ENCODE measurements at places on chromosomes 12 and 14.

GRCh38 chr14:69153152-69153872, 393 bp upstream of the DCAF5 start:
- DNase-seq: peak; percentile 91

DNA sequence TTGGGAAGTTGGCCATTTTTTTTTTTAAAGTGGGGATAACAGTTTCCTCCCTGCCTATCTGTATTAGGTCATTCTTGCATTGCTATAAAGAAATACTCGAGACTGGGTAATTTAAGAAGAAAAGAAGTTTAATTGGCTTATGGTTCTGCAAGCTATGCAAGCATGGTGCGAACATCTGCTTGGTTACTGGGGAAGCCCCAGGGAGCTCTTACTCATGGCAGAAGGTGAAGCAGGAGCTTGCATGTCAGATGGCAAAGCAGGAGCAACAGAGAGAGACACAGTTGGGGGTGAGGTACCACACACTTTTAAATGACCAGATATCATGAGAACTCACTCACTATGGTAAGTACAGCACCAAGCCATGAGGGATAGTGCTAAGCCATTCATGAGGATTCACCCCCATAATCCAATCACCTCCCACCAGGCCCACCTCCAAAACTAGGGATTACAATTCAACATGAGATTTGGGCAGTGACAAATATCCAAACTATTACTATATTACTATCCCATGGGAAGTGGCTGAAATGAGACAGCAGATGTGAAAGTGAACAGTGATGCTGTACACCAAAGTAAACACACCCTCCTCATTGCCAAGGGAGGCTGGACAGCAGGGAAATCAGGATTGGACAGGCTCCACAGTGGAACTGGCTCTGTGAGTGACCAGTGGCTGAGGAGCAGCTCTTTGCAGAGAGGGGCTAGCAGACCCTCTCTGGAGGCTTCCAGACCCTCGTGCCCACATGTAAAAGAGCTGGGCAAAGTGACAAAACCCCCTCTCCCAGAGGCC, 40.5 kb downstream of the CRACR2A start:
- no peak for DNase-seq

- no peak for DNase-seq
Measured at GRCh38 chr12:115137812-115138521, 454.0 kb upstream of the TBX3 start.

GRCh38 chr12:44775901-44776300, 100.2 kb downstream of the NELL2 start:
- DNase-seq: no peak

DNA sequence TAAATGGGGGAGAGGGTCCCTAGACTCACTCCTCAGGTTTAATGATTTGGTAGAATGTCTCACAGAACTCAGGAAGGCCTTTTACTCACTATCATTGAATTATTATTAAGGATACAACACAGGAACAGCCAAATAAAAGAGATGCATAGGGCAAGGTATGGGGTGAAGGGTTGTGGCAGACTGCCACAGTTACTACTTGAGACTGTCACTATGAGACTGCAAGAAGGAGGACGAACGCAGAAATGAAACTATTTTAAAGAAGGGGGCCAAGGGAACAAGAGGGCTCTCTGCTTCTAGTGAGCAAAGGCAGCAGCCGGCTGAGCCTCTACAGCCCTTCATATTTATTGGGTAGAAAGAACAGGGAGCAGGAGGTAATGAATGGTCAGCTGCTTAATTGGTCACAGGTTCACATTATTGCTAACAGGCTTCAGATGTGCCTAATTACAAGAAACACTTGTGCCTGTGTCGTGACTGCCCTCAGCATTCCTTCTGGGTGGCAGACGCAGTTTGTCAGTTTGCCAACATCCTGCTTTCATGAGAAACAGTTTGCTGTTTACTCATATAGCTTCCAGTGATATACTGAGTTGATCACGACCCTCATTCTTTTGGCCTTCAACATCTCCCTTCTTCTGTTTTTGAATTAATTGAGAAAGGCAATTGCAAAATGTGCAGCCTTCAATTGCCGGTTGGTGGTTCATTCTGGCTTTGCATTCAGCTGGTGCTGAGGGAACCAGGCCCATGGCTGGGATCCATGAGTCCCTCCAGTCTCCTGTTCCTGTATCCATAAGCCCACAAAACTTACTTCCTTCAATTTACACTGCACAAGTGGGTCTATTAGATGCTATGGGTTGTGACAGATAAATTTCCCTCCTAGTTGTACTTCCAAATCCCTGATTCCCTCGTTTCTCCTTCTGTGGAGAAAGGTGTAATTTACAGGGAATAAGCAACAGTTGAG, 82.8 kb upstream of the PLEKHG7 start:
- DNase-seq: no peak

- DNase-seq: no peak
Measured at GRCh38 chr12:112005419-112006395, 7.3 kb downstream of the TMEM116 start.

DNA sequence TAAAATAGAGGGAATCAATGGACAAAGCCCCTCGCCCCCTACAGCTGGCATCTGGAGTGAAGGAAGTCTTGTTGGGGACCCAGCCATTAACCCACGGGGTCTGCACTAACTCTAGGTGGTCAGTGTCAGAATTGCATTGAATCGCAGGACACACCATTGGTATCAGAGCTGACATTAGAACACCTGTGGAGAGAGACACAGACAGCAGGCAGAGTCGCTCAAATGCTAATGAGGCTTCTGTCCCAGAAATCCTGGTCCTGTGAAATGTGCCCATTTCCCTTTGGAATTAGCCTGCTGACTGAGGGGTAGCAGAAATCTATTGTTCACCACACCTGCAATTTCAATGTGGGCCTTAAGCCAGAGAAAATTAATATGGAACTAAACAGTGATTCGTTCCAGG, 33.0 kb downstream of the TMEM132D start:
- no peak for DNase-seq

DNA sequence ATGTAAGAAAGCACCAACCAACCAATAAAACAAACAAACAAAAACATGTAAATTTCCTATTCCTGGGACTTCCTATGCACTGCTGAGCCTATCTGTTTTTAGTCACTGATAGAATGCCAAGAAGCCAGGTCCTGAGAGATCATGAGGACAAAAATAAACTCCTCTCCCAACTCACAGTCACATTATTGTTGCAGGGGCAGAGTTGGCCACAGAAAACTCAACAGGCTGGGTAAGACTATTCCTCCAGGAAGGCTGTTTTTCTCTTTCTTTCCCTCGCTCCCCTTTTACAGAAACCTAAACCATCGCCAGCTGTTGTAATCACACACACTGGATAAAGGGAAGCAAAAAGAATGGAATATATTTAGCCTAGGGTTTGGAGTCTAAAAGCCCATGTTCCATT, 55.8 kb upstream of the METAP2 start:
- no peak for DNase-seq

Data from fibroblast of the conjunctiva (primary cell).